GM12865 (cell line): ENCODE measurements at places on chromosomes 11 and 22.

- peak; percentile 4 for DNase-seq
These were observed 7.5 kb upstream of the SEZ6L start for GRCh38 chr22:26161746-26162145.

- no peak for DNase-seq
These were observed 75.8 kb downstream of the MORC2 start for GRCh38 chr22:30892731-30893221.

- DNase-seq: no peak
These were observed 31.1 kb upstream of the PPARA start for GRCh38 chr22:46119093-46119728.

GRCh38 chr11:2806351-2807024 is 79.1 kb downstream of the CDKN1C start:
- no peak for DNase-seq

DNA sequence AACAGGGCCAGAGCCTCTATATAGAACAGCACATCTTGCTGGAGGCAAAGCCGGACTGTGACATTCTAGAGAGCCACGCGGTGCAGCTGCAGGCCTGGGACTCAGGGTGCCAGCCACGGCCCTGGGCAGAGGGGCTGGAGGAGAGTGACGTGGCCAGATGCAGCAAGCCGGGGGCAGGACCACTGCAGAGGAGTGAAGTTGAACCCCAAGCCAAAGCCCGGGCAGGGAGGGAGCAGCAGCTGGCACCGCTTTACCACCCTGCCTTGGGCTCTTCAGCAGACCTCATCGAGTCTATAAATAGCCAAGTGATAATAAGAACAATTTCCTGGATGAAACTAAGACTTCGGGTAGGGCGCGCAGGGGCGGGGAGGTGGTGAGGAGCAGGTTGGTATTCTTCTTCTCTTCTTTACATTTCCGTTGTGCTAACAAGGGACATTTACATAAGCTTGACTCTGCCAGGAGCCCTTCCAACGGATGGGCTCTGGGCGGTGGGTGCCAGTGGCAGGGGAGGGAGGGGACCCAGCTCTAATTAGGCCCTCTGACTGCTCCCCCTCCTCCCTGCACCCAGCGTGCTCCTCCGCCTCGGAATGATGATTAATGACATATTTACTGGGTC is 110.2 kb downstream of the ST3GAL4 start:
- peak; percentile 68 for DNase-seq

DNA sequence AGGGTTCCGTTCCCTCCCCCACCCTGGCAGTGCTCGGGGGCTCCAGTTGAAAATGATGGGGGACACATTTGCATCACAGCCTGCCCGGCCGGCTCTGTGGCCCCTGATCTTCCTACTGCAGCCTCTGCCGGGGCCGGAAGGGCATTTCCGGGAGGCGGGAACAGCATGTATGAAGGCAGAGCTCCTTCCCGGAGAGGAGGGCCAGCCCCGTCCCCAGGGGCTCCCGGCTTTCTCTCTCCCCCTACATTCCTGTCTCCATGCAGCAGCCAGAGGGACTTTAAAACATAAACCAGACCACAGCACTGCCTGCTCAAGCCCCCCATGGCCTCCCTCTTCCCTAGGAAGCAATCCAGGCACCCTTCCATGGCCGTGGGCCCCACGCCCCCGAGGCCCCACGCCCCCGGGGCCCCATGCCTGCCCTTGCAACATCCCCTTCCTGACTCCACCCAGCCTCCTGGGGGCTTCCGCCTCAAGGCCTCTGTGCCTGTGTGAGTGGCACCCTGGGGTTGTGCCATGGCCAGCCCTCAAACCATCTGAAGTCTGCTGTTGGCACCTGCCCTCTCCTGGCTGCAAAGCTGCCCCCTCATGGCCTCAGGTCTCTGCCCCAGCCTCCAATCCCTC is 73.1 kb downstream of the CDKN1C start:
- DNase-seq: no peak
